ENCODE measurements at places on chromosomes 16 and 17.

DNA sequence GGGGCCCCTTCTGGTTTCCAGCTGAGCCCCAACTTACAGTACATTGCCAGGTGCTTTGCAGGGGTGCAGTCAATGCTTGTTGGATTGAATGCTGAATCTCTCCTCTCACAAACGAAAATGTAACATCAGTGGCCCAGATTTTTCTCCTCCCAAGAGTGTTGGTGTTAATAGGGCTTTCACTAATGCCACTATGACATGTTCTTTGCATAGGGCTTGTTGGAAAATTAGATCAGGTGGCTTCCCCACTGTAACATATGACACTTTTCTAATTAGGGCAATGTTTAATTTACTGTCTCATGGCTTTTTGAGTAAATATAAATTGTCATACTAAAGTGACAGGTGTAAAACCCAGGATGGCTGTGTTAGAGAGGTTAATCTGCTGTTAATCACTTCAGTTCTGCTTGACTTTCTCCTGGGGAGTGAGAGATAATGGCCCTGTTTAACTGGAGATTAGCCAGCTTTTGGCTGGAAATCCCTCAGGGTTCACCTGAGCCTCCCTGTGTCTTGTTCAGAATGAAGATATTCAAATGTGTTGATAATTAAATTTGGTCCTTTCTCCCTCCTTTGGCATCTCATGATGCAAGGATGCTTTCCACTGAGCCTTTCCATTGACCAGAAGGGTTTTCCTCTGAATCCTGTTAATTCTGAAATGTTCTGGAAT lies 502.3 kb downstream of the RBFOX1 start:
- DNase-seq = no peak

GRCh38 chr16:15891508-15891907 lies 3.1 kb upstream of the CEP20 start:
- DNase-seq = no peak

DNA sequence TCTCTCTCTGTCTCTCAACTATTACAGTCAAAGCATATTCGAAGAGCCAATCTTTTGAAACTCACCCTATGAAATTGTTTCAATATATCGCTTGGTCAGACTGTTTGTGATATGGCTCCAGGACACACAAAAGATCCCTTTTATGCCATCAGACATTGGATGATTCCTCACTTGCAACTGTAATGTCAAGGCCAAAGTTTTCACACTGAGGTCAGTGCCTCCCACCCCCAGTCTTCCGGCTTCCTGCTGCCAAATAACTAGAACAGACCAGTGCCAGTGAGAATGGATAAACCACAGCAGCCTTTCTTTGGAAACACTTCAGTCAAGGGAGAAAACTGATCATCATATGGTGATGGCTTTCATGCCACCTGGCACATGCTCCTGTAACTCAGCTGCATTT lies 321.9 kb upstream of the ZFHX3 start:
- no peak for DNase-seq

DNA sequence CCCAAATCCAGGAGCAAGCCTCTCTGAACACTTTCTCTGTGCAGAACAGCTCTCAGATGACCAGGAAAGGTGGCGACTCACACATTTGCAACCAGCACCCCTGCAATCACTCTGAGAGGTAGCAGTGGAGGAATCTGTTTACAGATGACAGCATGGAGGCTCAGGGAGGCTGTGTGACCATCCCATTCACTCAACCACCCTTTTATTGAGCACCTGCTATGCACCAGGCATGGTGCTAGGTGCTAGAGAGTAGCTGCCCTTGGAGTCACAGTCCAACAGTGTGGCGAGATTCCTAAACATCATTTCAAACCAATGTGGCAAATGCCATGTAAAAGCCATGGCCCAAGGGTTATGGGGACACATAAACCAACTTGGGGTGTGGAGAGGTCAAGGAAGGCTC lies 1.5 kb upstream of the ITGB4 start:
- DNase-seq = no peak

GRCh38 chr16:83755391-83755790 lies 52.4 kb upstream of the HSBP1 start:
- DNase-seq = no peak

DNA sequence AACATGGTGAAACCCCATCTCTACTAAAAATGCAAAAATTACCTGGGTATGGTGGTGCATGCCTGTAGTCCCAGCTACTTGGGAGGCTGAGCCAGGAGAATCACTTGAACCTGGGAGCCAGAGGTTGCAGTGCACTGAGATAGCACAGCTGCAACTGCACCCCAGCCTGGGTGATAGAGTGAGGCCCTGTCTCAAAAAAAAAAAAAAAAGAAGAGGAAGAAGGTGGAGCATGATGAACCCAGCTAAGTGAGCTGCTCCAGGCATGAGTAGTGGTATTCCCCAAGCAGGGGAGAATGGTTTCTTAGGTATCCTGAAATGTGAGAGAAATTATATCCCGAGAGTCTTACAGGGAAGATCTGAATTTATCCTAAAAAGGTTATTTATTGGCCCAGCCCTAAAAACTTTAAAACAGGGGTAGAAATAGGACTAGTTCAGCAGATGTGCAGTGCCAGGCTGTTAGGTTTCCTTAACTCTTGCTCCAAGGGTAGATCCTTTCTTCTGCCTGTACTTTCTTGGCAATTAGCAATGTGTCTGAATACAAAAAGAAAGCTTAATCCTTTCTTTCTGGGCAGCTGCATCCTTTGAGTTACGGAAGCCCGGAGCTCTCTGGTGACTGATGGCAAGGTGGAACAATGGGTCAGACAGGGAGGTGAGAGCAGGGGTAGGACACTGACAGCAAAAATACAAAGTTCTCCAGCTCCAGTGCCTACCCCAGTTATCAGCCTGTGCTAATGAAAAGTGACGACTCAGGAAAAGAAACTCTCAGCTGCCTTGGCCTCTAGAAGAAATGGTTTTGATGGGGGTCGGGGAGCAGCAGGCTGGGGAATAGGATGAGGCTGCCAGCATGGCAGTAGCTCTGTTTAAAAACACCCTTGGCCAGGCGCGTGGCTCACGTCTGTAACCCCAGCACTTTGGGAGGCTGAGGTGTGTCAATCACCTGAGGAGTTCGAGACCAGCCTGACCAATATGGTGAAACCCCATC lies 36.5 kb upstream of the TOB1 start:
- DNase-seq = no peak

DNA sequence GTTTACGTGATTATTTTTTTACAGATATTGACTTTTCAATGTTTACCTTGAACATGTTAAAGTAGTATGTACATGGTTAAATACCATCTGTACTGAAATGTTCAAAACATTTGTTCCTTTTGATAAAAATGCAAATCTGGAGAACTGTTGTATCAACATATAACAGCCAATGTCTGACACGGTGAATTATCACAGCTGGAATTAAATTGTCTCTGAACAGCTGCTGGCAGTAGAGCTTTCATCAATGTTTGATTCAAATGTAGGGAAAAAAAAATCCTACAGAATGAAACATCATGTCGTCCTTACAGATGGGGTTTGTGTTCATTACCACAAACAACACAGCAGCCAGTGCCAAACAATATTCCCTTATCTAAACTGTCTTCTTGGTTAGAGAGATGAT lies 79.9 kb downstream of the TOX3 start:
- no peak for DNase-seq

DNA sequence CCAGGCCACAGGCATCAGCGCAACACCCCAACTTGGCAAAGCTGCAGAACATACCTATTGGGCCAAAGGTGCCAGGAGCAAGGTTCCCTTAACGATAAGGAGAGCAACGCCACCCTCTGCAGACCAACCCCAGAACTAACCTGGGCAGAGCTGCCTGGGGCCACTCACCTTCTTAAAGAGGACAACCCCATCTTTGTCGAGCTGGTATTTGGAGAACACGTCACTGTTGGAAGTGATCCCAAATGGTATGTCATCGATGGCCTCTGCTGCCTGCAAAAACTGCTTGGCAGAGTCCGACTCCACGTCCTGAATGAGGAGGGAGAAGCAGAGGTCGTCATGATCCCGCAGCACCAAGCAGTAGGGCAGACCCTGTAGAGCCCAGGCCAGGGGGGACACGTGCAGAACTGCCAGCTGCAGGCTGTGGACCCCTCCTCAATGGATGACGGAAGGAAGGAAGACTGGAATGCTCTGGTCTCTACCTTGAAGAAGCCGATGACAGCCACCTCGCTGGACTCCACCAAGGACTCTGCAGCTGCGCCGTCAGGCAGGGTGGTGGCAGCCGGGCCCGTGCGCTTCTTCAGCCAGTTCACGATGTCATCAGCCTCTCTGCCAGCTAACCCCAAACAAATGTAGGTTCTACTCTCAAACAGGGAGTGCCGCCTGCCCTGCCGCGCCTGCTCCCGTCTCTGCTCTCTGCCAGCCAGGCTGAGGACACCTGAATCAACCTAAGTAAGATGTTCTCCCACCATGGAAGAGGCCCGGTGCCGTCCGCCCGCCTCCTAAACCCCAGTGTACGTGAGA lies 5.2 kb downstream of the P4HB start:
- DNase-seq = no peak

DNA sequence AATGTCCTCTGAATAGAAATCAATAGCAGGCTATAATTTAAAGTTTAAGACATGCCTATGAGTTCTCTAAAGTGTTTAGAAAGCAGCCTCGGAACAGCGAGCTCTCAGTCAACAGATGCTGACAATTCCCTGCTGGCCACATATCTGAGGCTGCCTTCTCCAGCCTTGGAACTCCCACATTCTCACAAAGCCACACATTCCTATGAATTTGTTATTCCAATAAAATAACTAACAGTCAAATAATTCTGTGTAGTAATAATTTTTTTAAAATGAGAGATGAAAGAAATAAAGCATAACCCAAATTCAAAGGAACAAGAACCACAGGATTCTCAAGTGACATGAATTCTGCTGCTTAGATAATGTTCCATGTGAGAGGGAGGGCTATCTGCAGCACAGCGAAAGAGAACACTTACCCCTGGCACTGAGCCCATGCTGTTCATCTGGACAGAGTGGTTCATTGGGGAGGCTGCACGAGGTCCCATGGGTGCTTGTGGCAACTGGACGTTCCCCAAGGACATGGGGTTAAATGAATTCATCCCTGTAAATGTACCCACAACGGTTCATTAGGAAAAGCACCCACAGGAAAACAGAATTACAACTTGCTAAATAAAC lies 56.9 kb upstream of the TRAP1 start:
- DNase-seq = no peak

- no peak for DNase-seq
Measured at GRCh38 chr16:26598998-26599784, 467.5 kb upstream of the C16orf82 start.

DNA sequence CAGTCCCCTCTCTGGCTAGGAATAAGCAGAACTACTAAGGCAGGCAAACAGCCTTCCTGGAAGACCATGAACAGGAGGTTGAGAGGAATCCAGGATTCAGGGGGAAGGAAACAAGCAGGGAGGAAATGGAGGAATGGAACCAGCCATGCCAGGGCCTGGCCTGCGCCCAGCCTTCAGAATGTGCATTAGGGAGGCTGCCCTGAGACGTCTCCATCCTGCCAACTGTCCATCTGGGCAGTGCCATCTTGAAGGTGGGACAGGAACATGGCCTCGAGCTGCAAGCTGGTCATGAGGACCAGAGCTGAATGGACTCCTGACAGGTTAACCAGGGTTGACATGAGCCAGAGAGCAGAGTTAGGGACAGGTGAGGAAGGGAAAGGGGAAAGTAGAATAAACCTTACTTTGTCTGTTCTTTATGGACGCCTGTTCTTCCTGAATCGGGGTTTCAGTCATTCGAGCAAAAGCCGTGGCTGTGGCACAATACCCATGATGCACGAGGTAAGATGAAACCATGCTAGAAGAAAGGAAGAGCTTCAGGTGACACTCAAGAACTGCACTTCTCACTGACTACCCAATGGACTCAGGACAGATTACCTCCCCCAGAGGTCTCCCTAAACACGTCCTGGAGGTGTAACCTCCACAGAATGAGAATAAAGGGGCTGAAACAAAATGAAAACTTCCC lies 12.1 kb upstream of the GFOD2 start:
- no peak for DNase-seq

DNA sequence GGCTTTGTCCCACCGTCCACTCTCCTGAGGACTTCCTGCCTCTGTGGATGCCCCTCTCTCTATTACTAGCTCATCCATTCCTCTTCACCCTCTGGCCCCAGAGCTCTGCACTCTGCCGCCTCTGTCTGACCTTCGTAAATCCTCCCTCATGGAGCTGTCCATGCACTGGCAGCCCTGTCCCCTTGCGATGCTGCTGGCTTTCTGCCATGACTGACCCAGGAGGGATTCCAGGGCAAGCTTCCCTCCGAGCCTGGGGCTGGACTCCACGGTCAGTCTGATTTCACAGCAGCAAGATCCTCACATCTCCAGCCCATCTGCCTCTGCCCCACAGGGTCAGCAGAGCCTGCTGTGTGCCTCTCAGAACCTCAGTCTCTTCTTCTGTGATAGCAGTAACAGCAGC lies 4.7 kb downstream of the CBFA2T3 start:
- no peak for DNase-seq

GRCh38 chr17:28916302-28916934 lies 13.5 kb upstream of the DHRS13 start:
- no peak for DNase-seq

DNA sequence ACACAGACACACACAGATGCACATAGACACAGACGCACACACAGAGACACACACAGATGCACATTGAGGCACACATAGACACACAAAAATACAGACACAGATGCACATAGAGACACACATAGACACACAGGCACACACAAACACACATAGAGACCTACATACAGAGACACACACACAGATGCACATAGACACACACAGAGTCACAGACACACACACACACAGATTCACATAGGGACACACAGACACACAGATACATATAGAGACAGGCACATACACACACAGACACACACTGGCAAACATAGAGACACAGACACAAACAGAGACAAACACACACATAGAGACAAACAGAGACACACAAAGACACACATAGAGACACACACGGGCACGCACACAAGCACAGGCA lies 9.9 kb upstream of the GCGR start:
- DNase-seq = no peak

DNA sequence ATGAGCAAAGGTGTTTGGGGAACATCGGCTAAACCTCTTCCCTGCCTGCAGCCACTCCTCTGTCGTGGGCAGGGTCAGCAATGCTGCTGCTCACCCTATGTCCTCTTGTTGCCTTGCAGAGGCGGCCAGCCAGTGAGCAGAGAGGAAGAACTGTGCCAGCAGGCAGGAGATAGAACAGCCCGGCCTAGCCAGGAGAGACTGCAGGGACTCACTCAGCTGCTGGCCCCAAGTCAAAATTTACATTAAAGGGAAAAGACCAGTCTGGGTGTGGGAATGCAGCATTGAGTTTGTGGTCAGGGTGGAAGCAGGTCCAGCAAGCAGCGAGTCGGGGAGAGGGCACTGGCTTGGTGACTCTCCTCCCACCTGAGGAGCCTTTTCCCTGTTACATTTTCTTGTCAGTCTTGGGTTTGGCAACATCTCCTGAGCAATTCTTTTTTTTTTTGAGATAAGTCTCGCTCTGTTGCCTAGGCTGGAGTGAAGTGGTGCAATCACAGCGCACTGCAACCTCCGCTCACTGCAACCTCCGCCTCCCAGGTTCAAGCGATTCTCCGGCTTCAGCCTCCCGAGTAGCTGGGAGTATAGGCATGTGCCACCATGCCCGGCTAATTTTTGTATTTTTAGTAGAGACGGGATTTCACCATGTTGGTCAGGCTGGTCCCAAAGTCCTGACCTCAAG lies 22.7 kb downstream of the LIG3 start:
- DNase-seq = no peak

- DNase-seq = no peak
Measured at GRCh38 chr17:17191961-17192381, 14.2 kb downstream of the PLD6 start.

- DNase-seq = no peak
Measured at GRCh38 chr17:53819956-53820355, 2.8 kb upstream of the KIF2B start.

Data from T-cell (primary cell).